ENCODE measurements at places on chromosomes 5 and 9.

GRCh38 chr5:101284736-101285375, 381.8 kb upstream of the ST8SIA4 start:
- H3K4me3 ChIP-seq = no peak overlapping the region
- H3K4me1 ChIP-seq = no peaks in the 10 kb centered on the region
- no peaks in the 10 kb centered on the region for H3K36me3 ChIP-seq
- no peak overlapping the region for H3K27ac ChIP-seq

- peaks cover 39% of the 10 kb centered on the region for H3K27me3 ChIP-seq
- no peak overlapping the region for H3K27ac ChIP-seq
- H3K4me1 ChIP-seq = no peaks in the 10 kb centered on the region
- no peak overlapping the region for H3K4me3 ChIP-seq
These were observed 22.1 kb downstream of the MCIDAS start for GRCh38 chr5:55205001-55205400.

DNA sequence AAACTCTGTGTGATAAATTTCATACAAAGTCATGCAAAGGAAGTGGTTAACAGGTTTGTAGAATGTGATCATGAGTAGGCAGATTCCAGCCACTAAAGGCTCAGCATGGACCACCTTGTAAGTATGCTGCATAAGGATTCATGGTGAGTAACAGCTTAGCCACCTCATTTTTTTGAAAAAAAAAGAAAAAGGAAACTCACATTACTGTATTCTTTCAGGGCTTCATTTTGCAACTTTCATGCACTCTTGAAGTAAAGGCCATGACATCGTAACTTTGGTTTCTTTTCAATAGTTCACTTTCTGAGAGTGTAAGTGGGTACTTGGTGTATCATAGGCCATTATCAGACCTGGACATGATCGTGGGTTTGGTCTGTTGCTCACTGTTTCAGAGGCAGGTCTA, 175.1 kb downstream of the PCSK1 start:
- no peak overlapping the region for H3K4me3 ChIP-seq
- no peak overlapping the region for H3K27ac ChIP-seq
- peaks cover 4% of the 10 kb centered on the region for H3K4me1 ChIP-seq
- no peak for DNase-seq
- peaks cover 40% of the 10 kb centered on the region for H3K27me3 ChIP-seq
- H3K36me3 ChIP-seq = no peaks in the 10 kb centered on the region

- H3K4me3 ChIP-seq = no peak overlapping the region
- H3K27me3 ChIP-seq = no peaks in the 10 kb centered on the region
- H3K36me3 ChIP-seq = peaks cover 1% of the 10 kb centered on the region
These were observed 80.4 kb downstream of the ALDH7A1 start for GRCh38 chr5:126514558-126515141.

DNA sequence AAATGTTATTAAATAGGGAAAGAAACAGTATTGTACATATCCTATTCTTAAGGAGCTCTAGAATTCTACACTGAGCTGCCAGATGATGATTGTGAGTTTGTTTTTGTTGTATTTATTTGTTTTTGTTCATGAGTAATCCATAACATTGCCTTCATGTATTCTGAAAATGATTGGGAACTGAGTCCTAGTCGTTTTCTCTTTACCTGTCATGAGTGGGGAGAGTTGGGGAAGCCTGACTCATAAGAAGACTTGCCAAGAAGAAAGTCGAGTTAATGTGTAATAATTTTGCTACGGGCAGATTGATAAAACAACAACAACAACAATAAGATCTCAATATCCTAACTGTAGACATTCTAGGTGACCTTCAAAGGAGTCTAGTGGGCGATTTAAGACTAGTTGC, 103.8 kb downstream of the ANKRD55 start:
- DNase-seq = no peak
- H3K4me3 ChIP-seq = no peak overlapping the region
- H3K4me1 ChIP-seq = peaks cover 39% of the 10 kb centered on the region
- H3K27me3 ChIP-seq = no peaks in the 10 kb centered on the region
- H3K36me3 ChIP-seq = no peaks in the 10 kb centered on the region

DNA sequence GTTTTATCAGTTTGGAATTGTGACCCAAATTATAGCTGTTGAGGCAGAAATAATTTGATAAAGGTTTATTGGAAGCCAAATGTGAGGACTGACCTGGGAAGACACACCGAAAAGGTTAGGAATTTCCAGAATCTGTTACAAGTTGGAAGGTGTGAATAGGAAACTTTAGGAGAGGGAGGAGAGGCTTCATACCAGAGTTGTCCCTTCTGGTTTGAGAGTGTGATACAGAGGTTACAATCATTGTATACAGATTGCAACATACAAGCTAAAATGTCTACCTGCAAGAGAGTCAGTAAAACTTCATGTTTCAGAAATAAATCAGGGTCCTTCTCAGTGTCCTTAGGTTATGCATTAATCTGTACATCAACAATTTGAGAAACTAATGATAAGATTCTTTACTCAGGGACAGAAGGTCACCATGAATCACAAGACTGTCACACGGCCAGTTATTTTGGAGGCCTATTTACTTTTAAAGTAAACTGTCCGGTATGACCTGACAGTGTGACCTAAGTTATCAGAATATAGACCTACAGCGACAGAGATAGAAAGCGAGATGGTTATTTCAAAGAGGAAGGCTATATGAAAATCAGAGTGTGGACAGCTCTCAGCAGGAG, 204.9 kb upstream of the CTNND2 start:
- no peaks in the 10 kb centered on the region for H3K4me1 ChIP-seq
- no peaks in the 10 kb centered on the region for H3K36me3 ChIP-seq
- H3K27ac ChIP-seq = no peak overlapping the region
- H3K27me3 ChIP-seq = no peaks in the 10 kb centered on the region
- no peak for DNase-seq

GRCh38 chr9:76608575-76609273, 149.7 kb downstream of the GCNT1 start:
- peaks cover 24% of the 10 kb centered on the region for H3K27me3 ChIP-seq
- H3K4me1 ChIP-seq = peaks cover 4% of the 10 kb centered on the region
- no peaks in the 10 kb centered on the region for H3K36me3 ChIP-seq
- no peak for DNase-seq
- no peak overlapping the region for H3K27ac ChIP-seq

DNA sequence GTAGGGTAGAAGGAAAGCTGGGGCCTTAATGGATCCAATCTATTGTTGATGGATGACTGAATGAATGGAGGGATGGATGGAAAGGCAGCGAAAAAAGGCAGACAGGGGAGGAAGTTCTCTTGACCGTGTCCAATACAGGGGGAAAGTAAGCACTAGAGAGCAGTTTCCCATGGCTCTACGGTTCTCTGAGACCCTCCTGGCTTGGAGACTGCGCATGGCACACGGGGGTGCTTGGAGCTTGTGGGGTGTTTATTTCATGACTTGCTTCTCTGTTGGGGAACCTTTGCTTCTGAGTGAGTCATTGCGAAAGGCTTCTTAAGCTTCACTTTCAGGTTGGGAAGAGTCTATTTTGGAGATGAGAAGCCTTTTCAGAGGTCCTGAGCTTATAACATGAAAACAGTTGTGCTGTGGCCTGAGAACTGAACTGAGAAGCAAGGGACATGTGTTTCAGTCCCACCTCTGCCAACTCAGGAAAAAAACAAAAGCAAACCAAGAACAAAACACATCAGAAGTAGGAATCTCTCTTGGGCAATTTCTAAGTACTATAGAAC, 12.8 kb upstream of the TEX48 start:
- peak; percentile 43 for DNase-seq
- no peaks in the 10 kb centered on the region for H3K27me3 ChIP-seq
- H3K36me3 ChIP-seq = peaks cover 21% of the 10 kb centered on the region
- H3K4me3 ChIP-seq = peak overlapping the region; percentile 40

GRCh38 chr5:122129306-122129705, at the start of gene ZNF474:
ZNF474 (plus strand) TSS chr5:122129546; CDS start chr5:122151991, 22,445 bp downstream.
- H3K27ac ChIP-seq = no peak within 1 kb of the TSS
- no peaks in the 10 kb centered on the region for H3K36me3 ChIP-seq
- no peaks in the 10 kb centered on the region for H3K4me1 ChIP-seq
- peaks cover 4% of the 10 kb centered on the region for H3K27me3 ChIP-seq
- no peak for DNase-seq
- H3K4me3 ChIP-seq = no peak within 1 kb of the TSS

DNA sequence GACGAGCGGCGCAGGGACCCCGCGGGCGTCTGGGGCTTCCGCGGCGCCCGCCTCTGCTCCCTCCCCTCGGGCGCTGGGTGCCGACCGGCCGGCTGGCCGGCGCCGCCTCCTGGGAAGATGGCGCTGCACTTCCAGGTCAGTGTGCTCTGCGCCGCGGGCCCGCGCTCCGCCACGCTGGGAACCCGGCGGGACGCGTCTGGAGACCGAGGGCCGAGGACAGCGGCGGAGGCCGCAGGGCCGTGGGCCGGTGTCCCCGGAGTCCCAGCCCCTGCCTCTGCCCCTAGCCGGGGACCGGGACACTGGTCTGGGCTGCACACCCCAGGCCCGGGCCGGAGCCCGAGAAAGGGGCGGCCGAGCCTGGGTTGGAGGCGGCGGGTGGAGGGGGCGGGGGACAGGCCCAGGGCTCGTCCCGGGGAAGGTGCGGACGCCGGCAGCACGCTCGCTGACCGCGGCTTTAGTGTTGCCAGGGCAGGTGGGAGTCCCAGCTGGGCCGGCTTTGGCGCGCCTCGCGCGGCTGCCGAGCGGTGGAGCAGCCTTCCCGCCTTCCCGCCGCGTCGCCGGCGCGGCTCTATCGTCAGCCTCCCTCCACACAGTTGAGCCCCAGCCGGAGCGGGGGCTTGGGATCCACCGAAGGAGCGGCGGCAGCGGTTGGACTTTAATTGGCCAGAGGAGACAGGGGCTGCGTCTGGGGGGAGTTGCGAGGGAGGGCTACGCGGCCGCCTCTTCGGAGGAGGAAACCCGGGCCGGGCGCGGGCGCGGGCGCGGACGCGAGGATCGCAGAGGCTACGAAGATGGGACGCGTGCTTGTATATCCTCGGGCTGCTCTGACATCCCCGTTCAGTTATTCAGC, at the start of gene RANBP17:
Gene RANBP17 (plus strand): TSS at position 102 of the 850 bp plus-strand sequence.
- peaks cover 20% of the 10 kb centered on the region for H3K36me3 ChIP-seq
- peaks cover 55% of the 10 kb centered on the region for H3K27me3 ChIP-seq
- DNase-seq = peak; percentile 2

DNA sequence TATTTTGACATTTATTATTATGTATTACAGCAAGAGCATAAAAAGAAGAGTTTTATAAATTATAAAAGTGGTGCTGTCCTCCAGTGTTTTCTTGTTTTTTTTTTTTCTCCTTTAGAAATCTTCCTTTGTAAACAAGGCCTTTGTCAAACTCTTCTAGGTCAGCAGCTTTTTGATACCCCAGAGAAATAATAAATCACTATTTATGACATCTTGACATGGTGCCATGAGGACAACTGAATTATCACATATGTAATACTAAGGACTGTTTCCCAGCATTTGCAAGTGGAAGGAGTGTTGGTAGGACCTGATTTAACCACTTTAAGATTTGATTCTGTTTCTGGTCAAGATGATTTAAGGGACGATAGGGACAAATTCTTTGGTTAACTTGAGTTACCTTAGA, 4.6 kb downstream of the SMARCA2 start:
- no peak overlapping the region for H3K27ac ChIP-seq
- no peak for DNase-seq
- H3K4me1 ChIP-seq = peaks cover 59% of the 10 kb centered on the region
- H3K36me3 ChIP-seq = peaks cover 10% of the 10 kb centered on the region
- no peak overlapping the region for H3K4me3 ChIP-seq
- H3K27me3 ChIP-seq = no peaks in the 10 kb centered on the region

- no peak overlapping the region for H3K4me3 ChIP-seq
- no peak for DNase-seq
- no peaks in the 10 kb centered on the region for H3K36me3 ChIP-seq
- no peaks in the 10 kb centered on the region for H3K27me3 ChIP-seq
These were observed 80.2 kb downstream of the FGF18 start for GRCh38 chr5:171499611-171500010.
